ENCODE measurements at places on chromosomes 1 and 21.

GRCh38 chr1:227465256-227465655, 98.1 kb upstream of the ZNF678 start:
- DNase-seq: no peak

- no peak for DNase-seq
Measured at GRCh38 chr1:209416716-209417115, 166.8 kb upstream of the CAMK1G start.

- DNase-seq: no peak
Measured at GRCh38 chr1:162390396-162391185, 9.1 kb downstream of the C1orf226 start.

GRCh38 chr1:47662068-47662467, 224.2 kb downstream of the FOXD2 start:
- no peak for DNase-seq

GRCh38 chr1:234765181-234765580, 155.2 kb upstream of the IRF2BP2 start:
- DNase-seq: peak; percentile 63

DNA sequence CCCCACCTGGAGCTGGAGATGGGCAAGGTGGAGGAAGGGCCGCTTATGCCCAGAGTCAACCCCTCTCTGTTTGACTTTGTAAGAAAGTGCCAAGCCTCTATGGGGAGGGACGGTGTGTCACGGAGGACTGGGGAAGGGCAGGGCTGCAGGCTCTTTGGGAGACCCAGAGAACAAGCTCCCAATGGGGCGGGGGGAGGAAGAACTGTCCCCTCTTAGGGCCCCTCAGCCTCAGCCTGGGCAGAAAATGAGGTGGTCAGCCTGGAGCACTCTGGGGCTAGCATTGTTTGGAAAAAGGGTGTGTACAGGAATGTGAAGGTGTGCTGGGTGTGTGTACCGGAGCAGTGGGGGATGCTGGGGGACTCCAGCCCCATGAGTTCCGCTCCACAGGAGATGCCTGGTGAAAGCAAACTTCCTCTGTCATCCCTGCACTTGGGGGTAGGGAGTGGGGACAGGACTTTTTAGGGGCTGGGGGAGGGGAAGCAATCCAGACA, 1.2 kb upstream of the INAVA start:
- no peak for DNase-seq

GRCh38 chr1:201296352-201296751, 13.0 kb downstream of the PKP1 start:
- DNase-seq: no peak

Data from IMR-90 (cell line).